ENCODE measurements at places on chromosomes 5 and 9.

GRCh38 chr5:135604056-135604455 is 25.3 kb upstream of the CXCL14 start:
- DNase-seq = no peak

- no peak for DNase-seq
Measured at GRCh38 chr5:64883912-64884311, 115.2 kb downstream of the CWC27 start.

DNA sequence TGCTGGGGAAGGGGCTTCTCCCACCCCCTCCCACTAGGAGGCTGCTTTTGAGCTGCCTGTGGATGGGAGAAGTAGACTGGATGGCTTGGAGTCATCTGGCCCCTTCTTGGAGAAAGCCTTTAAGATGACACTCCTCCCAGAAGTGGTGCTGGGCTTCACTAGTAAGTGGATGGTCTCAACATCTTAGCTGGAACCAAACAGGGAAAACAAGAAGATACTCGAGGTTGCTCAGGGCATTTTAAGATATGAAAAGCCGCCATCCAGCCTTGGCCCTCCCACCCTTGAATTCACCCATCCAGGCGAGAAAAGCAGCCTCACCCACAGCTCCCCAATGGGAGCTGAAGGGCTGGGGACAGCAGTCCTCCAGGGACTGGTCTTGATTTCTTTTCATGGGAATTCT is 7.8 kb upstream of the SMIM32 start:
- DNase-seq = no peak

GRCh38 chr9:134695144-134695543 is 53.5 kb downstream of the COL5A1 start:
- DNase-seq = no peak

DNA sequence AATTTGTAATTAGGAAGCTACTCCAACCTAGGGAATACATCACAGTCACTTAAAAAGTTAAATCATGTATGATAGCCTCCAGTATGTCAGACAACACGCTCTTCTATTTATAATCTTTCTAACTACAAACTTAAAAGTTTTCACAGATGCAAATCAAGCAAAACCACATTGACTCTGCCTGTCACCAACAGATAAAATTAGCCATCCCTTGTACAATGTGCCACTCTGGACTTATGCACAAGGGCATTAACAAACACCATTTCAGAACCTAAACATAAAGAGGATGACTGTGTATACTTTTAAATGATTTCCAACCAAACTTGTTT is 14.7 kb downstream of the ERP44 start:
- DNase-seq = no peak

- no peak for DNase-seq
Measured at GRCh38 chr5:11037080-11037479, 276.0 kb upstream of the DAP start.

DNA sequence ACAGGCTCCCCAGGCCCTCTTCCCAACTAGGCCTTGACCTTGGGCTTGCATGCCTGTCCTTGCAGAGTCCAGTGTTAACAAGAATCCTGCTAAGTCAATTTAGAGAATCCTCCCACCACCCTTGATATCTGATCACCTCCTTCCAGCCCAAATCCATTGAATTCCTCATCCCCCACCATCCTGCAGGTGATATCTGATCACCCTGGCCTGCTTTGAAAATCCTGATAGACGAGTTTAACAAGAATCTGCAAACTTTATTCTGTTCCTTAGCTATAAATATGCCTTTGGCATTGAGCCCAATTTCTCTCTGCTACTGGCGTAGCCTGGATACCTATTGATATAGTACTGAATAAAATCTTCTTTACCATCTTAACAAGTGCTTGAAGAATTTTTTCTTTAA is 125.5 kb downstream of the DIRAS2 start:
- no peak for DNase-seq

GRCh38 chr5:138784590-138784989 is 31.4 kb downstream of the CTNNA1 start:
- DNase-seq = no peak

DNA sequence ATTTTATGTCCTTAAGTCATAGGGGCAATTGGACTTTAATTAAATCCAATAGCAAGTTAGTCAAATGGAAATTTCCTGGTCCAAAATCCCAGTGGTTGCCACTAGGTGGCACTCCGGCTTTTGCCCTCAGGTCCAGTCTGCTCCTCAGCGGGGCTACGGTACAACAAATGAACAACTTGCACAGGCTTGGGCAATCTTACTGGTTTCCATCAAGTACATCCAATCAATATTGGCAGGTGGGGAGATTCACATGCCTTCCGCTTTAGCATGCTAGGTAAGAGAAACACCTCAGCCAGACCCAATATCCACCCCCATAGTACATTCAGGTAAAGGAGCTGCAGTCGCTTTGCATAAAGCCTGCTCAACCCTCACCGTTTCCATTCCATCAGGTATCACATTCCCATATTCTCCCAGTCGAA is 6.3 kb upstream of the MXD3 start:
- DNase-seq = peak; percentile 82

DNA sequence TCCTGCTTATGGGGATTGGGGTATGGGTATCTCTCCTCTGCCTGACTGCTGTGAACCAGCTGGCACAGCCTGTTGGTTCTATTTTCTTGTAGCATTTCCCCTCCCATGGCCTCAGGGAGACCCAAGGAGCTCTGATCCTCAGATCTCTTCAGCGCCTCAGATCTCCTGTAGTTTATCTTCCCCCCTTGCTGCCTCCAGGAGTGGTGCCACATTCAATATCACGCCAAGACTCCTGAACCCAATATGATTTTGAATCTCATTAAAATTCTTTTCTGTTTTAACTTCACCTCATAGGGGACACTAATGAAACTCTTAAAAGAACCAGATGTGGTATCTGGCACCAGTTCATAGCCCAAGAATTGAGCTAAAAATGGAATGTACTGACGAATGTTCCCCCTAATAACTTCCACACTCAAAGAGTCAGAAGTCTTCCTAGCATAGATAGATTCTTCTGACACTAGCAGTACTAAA is 59.6 kb upstream of the LIFR start:
- no peak for DNase-seq

DNA sequence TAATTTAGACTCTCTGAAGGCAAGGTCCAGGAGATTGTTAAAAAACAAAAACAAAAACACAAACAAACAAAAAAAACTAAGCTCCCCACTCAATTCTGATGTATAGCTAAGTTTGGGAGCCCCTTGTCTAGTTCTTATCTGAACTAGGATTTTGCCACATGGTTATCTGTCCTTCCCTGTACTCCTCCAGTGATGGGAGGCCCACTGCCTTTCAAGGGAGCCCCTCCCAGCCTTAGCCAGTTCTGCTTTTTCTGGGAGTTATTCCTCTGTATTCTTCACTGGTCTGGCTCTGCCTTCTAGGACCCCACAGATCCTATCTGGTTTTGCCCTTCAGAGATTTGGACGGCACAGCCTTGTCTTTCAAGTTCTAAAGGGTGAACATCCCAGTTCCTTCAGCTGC is 2.1 kb upstream of the ALDH1B1 start:
- DNase-seq = no peak

- DNase-seq = no peak
Measured at GRCh38 chr5:72991394-72991793, 35.6 kb downstream of the FCHO2 start.

- no peak for DNase-seq
Measured at GRCh38 chr5:36147681-36148080, 4.0 kb downstream of the LMBRD2 start.

- no peak for DNase-seq
Measured at GRCh38 chr5:169814522-169814921, 165.8 kb downstream of the INSYN2B start.

- DNase-seq = no peak
Measured at GRCh38 chr5:17169507-17169906, 47.9 kb upstream of the BASP1 start.

DNA sequence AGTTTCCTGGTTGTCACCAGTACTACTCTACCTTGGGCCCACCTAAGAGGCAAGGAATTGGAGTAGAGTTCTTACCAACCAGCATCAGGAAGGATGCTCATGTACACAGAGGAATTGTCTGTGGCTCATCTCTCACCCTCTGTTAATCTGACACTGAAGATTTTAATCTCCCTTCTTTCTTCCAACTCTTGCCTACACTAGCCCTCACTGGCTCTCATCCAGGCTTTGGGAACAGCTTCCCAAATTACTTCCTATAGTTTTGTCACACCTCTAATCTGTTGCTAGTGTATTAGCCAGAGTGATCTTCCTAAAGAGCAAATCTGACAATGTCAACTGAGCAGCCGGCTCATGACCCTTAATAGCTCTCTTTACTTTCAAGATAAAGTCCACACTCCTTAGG is 218.7 kb upstream of the TRIM32 start:
- DNase-seq = no peak

GRCh38 chr9:133732639-133733408 is 5.3 kb downstream of the SARDH start:
- no peak for DNase-seq

- no peak for DNase-seq
Measured at GRCh38 chr5:32276173-32276853, 36.4 kb downstream of the MTMR12 start.

DNA sequence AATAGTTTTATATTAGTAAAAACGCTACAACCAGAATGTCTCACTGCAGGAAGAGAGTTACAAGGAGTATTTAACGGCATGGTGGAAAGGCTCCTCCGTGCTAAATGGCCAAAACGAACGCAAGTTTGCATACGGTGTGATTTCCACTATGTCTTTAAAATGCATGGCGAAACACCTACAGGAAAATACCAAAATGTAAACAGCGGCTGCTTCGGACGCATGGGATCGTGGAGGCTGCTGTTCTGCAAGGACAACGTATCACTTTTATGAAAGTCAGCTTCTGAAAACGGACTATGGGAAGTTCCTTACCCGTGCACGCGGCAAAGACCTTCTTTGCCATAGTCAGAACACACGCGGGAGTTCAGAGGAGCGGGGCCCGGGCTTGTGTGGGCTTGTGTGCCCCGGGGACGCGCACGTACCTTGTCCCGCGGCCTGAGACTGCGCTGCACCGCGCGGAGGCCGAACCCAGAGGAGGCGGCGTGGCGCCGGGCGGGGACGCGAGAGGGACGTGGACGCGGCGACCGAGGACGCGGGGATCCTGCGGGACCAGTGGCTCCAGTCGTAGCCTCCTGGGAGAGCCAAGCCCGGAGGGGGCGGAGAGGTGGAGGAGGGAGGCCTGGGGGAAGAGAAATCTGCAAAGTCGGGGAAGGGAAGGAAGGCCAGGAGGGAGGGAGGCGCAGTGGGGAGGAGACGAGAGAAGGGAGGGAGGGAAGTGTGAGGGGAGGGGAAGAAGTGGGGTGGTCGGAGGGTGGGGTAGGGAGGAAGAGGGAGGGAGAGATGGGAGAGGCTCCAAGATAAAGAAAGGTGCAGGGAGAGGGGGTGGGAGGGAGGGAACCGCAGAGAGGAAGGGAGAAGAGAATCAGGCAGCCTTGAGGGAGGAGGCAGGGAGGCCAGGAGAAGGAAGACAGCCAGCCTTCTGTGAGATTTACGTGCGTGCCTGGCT is at the start of gene CMBL:
TSS of gene CMBL (minus strand) at position 697 of the 943 bp plus-strand sequence. CDS start 17,140 bp downstream, outside the sequence.
- DNase-seq = peak; percentile 53

GRCh38 chr5:1030801-1031271 is 22.2 kb downstream of the NKD2 start:
- DNase-seq = no peak

DNA sequence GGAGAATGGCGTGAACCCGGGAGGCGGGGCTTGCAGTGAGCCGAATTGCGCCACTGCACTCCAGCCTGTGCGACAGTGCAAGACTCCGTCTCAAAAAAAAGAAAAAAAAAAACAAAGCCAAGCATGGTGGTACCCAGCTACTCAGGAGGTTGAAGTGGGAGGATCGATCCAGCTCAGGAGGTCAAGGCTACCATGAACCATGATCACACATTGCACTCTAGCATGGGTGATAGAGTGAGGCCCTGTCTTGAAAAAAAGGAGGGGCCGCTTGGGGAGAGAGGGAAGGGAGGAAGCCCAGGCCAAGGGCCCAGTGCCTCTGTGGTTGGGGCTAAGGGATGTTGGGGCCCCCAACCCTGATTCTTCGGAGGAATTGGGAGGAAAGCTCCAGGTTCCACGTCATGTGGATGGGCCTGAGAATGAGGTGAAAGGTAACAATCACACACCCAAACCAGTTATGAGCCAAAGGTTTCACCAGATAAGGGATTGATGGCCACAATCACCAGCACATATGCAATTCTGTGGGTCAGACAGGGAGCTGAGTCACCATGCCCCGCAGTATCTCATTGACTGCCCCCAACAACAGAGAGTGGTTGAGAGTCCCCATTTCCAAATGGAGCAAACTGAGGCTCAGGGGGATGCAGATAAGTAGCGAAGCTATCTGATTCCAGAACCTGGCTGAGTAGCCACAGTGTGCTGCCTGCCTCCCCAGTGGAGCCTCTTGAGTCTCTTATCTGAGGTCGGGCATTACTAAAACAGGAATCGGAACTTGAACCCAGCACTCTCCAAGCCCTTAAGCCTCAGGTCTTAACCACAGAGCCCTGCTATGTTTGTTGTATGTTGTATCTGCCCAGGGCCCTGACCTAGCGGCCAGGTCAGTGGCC is 20.5 kb downstream of the SWI5 start:
- no peak for DNase-seq

- DNase-seq = no peak
Measured at GRCh38 chr5:14436801-14437542, 144.6 kb upstream of the OTULINL start.

DNA sequence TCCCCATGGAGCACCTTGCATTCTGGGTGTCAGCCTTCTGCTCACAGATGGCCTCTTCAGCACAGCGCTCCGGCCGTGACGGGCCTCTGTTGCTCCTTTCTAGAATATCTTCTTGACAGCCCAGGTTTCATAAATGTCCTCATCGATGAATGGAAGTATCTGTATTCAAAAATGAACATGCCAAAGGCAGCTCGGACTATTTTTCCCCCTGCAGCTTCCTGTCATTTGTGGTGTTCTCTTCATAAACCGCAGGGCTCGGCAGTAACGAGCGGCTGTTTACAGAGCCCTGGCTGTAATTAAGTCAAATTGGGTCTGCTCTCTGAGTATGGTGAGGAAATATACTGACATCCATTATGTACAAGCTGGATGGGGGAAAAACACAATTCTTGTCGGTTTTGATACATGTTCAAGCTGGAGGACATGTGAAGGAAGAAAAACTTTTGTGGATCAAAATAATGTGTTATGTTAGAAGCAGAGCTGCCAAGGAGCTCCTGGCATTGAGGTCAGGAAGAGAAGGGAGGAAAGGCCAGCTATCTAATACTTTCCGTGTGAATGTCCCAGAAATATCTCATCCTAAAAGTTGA is 154.1 kb upstream of the CD180 start:
- no peak for DNase-seq

DNA sequence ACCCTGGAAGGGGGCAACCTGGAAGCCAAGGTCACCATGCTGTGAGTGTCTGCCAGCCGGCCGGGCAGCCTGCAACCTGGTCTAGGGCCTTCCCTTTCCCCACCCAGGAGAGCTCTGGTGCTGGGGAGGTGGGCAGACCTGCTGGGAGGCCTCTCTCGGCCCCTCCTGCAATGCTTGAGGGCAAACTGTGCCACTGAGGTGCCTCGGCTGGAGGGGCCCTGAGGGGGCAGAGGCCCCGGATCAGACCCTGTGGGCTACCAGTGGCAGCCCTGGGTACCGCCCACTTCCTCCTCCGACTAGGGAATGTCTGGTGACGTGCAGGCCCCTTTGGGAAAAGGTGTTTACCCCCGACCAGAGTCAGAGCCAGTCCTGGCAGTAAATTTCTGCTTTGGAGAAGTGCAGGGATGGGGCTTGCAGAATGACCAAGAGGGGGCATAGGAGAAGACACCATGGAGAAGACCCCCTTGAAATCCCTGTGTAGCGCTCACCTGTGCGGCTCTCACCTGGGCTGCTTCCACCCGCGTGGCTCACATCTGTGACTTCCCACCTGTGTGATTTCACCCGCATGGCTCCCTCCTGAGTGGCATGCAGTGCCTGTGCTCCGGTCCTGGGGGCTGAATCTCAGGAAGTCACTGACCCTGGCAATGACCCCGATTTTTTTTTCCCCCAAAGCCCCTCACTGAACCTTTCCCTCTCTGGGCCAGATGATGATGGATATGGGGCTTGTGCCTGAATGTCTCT is 1.1 kb downstream of the LCN1 start:
- no peak for DNase-seq
